ENCODE measurements at places on chromosomes 1 and 21.

GRCh38 chr1:154407198-154408091, 2.3 kb downstream of the IL6R start:
- DNase-seq: no peak

- no peak for DNase-seq
Observed at GRCh38 chr1:170521818-170522217, 10.1 kb upstream of the GORAB start.

- DNase-seq: no peak
Observed at GRCh38 chr1:101098907-101099306, 73.3 kb upstream of the DPH5 start.

DNA sequence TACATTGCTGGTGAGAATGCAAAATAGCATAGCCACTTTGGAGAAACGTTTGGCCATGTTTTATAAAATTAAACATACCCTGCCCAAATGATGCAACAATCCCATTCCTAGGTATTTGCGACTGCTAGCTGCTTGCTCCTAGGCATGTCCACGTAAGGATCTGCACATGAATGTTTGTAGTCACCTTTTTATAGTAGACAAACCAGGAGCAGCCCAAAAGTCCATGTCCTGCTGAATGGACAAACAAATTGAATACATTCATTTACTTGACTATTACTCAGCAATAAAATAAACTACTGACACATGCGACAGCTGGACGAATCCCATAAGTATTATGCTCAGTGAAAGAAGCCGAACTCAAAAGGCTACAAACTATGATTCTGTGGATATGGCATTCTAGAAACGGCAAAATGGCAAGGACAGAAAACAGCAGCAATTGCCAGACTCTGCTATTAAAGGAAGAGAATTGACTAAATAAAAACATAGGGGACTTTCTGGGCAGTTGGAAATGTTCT, 161.9 kb upstream of the GALNT2 start:
- no peak for DNase-seq

DNA sequence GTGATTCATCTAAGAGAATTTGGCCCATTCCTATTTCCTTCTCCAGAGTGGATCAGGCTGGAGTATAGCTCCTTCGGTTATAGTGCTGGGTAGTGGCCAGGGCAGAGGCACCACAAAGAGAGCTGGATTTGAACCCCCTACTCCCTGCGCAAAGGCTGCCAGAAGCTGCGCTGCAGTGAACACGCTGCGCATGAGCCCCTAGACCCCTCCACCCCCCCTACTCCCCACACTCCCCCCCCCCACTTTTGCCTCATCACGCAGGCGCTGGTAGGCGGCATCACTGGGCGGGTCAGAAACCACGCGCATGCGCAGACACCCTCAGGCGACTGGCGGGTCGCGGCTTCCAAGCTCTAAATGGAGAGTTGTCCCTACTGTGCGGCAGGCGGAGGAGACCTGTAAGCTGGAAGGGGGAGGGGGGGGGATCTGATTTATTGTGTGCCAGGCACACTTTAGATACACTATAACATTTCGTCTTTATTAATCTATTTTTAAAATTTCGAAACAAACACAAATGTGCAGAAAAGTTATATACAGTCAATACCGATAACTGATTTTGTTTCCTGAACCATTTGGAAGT, 38.7 kb upstream of the HMGN1 start:
- DNase-seq: peak; percentile 94

- DNase-seq: peak; percentile 75
Observed at GRCh38 chr1:53462769-53463501, 3.7 kb downstream of the DMRTB1 start.

- DNase-seq: no peak
Observed at GRCh38 chr1:229631148-229631547, 5.1 kb downstream of the URB2 start.

- DNase-seq: no peak
Observed at GRCh38 chr1:234562334-234562733, 47.6 kb downstream of the IRF2BP2 start.

DNA sequence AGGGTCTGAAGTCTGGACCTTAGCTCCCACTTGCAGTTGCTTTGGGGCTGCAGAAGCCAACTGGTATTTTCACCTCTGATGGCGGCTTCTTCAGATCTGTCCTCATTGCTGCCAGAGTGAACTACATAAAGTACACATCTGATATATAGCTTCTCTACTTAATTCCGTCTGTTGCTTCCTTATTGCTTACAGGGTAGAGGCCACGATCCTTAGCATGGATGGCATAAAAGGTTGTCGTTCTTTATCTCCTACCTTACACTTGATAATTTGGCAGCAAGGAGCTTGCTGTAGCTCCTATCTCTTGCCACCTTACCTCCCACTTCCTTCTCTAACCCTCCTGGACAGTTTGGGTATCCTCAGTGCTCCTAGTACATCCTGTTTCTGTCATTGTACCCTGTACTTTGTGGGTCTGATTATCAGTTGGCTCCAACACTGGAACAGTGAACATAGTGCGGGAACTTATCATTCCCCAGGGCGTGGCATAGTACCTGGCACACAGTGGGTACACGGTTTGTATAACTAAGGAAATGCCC, 30.9 kb upstream of the NBL1 start:
- no peak for DNase-seq

- no peak for DNase-seq
Observed at GRCh38 chr1:20698195-20698910, 19.5 kb downstream of the KIF17 start.

GRCh38 chr1:162383091-162383490, 1.6 kb downstream of the C1orf226 start:
- no peak for DNase-seq

DNA sequence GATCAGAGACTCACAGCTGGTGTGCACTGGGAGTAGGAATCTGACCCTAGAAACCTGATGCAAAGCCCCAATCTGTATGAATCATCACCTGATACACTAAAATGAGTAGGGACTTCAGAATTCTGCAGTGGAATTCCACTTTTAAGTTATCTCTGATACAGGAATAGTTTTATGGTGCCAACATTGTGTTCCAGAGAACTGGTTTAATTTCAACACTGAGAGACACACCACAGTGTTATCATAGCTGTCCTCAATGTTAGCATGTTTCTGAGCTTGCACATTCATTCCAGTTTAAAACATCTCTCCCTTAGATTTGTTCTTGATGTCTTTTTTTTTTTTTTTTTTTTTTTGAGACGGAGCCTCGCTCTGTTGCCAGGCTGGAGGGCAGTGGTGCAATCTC, 7.1 kb downstream of the UTS2 start:
- DNase-seq: no peak

GRCh38 chr1:47971385-47972160, 25.6 kb downstream of the TRABD2B start:
- no peak for DNase-seq

DNA sequence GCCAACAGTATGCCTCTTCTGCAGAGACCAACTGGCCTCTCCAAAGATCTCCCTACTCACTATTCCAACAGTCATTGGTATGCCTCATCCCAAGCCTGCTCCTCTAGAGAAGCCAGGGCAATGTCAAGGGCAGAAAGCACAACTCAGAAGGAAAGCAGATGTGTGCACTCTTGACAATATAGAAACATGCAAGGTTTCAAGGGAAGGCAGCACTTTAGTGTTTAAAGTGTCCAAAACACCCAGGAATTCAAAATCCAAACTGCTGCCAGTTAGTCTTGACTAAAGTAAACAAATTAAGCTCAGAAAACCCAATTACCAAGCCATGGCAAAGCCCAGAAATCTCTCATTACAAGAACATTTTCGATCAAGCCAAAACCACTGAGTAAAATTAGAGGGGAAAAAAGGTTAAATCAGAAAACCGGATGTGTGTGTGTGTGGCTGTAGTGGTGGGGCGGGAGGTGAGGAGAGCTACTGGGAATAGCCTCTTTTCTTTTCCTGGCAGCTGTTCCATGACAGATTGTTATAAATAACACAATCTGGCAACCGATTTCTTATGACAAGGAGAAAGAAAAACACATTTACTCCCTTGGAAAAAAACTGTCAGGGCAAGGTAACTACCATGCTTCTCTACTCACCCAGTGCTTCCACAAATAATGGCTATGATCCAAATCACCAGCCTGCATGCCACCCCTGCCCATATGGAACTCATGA, 39.2 kb downstream of the EIF2B3 start:
- no peak for DNase-seq

DNA sequence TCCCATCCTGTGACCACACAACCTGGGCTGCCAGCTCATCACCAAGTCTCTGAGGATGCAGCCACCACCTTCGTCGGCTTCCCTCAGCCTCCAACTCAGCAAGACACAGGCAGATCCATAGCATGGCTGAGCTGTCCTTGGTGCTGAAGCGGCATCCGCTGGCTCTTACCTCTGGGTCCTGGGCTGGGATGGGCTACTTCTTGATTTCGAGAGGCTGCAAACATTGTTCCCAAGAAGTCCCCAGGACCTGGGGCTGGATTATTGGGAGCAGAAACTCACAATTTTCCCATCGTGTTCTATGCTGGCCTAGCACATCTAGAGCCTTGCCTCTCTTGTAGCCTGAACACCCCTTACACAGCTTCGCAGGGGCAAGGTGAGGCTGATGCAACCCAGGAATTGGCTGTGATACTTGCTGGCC, 24.9 kb upstream of the C1QA start:
- no peak for DNase-seq

- no peak for DNase-seq
Observed at GRCh38 chr1:87872692-87873091, 544.0 kb downstream of the LMO4 start.

DNA sequence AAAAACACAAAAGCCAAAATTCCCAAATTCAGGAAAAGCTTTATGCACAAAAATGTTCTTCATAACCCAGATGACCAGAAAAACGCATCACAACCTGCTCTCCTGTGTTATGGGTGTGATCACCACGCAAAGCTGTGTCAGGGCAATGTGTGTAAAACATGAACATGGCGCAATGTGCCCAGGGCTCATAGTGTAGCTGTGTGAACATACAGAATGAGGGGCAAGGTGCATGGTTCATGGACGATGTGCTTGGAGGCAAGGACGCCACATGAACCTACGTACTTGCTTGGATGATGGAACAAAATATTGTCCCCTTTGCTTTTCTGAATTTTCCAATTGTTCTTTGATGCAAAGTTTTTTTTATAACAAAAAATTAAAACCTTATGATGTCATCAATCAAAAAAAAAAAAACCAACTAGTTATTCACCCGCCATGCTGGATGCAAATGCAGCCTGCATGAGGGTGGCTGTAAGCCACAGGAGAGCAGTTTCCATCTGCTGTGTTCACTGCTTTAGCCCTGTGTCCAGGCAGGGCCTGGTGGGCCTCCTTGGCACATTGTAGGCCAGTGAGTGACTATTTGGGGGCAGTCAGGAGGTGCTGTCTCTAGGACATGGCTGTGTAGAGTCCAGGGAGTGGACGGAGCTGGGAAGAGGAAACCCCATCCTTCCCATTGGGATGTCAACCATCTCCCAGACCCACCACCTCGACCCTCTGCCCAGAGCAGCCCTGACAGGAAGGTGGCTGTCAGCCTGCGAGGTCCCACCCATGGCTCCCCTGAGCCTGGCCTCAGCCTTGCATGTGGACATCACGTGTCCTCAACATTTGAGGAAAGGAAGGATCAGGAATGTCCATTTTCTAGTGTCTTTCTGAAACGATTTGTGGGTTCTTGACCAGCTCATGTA, 13.6 kb downstream of the KRTAP10-1 start:
- no peak for DNase-seq

- DNase-seq: no peak
Observed at GRCh38 chr1:230110971-230111370, 43.9 kb downstream of the GALNT2 start.

DNA sequence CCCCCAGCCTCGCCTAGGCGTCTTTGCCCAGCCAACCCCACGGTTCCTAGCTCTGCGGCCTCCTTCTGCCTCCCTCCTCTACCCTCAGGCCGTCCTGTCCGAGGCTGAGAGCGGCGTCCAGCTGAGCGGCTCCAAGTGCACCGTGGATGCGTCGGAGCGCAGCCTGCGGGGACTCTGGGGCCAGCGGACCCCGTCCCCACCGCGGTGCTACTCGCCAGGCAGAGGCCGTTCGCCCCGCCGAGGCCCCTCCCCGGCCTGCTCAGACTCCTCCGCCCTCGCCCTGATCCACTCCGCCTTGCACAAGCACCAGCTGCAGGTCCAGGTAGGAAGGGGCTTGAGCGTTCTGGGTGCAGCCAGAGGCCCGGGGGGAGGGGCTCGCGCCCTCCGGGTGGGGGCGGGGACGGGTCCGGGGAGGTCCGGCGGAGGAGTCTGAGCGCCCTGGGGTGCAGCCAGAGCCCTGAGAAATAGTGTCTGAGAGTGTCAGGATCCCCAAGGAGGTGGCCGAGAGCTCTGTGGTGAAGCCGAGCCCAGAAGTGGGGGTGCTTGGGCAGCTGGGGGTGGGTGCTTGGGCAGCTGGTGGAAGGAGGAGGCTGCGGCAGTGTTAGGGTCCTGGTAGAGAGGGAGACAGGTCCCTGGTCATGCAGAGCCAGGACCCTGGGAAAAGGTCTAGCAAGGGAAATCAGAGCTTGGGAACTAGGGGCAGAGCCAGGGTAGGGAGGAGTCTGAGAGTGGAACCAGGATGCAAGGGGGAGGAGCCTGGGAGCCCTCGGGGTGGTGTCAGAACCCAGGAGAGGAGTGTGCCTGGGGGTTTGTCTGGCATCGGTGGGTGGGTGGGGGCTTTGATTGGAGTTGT, 3.2 kb upstream of the NBPF3 start:
- DNase-seq: no peak

GRCh38 chr1:155437405-155437804, 116.7 kb downstream of the RUSC1 start:
- DNase-seq: no peak

DNA sequence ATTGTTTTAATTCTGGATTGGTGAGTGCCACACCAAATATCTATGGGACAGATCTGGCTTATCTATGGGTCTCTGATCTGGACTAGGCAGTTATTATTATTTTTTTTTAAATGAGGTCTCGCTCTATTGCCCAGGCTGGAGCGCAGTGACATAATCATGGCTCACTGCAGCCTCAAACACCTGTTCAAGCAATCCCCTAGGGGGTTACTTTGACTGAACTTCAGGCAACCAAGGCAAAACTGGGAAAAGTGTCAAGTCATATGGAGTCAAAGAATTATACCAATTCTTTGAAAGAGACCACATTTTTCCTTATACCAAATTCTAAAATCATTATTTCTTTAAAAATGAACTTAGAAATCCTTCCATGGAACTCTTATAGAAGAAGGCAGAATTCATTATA, 129.1 kb upstream of the HOOK1 start:
- no peak for DNase-seq

DNA sequence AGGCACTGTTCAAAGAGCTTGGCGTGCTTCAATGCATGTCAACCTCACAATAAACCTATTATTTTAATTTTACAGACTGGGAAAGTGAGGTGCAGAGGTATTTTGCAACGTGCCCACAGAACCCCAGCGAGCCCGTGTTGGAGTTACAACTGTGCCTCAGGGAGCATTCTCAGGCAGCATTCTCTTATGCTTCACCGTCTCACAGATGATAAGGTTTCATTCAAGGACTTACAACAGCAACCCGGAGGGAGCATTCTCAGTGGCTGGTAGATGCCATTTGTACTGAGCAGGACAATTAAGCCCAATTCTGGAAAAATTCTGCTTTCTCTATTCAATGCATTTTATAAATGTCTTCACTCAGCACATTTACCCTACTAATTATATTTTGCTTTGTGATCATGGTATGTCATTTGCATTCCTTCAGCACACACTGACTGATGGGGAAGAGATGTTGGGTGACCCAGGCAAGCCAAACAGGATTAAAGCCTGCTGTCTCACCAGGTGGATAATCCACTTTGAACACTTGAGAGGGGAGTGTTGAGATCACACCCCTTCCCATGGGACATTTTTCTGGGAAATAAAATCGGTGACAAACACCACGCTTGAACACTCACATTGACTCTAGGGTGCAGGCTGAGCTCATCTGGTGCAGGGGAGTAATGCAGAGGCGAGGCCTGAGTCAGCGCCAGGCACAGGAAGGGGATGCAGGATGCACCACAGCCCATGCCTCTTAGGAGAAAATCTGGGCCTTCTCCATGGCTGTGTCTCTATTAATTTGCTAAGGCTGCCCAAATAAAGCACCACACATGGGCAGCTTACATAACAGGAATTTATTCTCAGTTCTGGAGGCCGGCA, 113.9 kb downstream of the CLIC6 start:
- DNase-seq: no peak

Data from D721Med (cell line).